Fibroblast of skin of scalp (primary cell): ENCODE measurements at places on chromosomes 5 and 9.

DNA sequence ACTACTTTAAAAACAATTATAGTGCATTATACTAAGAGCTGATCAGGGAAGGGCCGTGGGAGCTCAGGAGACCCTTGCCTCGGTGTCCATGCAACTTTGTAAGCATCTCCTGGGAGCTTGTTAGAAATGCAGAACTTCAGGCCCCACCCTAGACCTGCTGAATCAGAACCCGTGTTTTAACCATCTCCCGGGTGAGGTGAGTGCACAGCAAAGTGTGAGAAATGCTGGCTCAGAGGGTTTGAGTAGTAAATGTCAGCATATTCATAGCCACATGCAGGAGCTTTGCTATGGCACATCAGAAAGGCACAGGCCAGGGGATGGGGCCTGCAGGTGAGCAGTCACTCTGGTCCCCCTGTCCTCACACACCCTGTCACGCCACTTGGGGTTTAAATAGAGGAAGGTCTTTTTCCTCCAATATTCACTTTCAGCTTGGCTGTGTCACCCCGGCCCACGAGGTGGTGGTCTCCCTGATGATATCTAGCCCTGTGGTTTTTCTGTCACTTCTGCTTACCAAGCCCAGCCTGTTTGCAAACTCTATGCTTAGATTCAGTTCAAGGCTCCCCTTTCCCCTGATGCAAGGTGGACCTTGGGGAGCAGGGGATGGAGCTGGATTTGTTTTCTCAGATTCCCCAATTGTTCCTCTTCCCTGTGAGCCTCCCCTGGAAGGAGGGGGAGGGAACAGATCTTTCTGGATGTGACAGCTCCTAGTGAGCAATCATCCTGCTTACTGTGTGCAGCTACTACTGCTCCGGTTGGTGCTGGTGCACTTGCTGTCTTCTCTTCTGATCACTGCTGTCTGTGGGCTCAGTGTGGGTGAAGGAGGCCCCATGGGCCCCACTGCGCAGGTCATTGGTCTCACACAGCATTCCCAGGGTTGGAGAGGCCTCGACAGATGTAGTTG lies 51.8 kb upstream of the TGFBR1 start:
- no peak for DNase-seq

DNA sequence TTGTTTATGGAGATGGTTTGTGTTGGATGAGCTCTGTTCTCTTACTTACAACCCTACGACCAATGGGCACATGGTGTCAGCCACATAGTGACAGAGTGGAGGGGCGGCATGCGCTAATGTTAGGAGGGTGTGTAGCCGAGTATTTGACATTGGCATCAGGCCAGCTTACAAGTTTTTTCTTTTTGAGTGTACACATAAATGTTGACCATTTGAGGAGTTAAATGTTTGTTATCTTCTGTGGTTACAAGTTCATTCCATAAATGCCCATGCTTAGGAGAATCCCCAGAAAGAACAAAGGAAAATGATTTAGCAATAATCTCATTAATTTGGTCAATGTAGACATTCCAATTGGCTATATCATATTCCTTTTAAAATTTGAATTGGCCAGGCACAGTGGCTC lies 180.1 kb upstream of the ELL2 start:
- peak; percentile 26 for DNase-seq

GRCh38 chr9:91028166-91028827 lies 226.7 kb downstream of the SYK start:
- no peak for DNase-seq

GRCh38 chr5:43582082-43583005 lies 20.6 kb upstream of the NNT start:
- DNase-seq: no peak

GRCh38 chr9:38629511-38629910 lies 9.1 kb upstream of the ANKRD18A start:
- no peak for DNase-seq

DNA sequence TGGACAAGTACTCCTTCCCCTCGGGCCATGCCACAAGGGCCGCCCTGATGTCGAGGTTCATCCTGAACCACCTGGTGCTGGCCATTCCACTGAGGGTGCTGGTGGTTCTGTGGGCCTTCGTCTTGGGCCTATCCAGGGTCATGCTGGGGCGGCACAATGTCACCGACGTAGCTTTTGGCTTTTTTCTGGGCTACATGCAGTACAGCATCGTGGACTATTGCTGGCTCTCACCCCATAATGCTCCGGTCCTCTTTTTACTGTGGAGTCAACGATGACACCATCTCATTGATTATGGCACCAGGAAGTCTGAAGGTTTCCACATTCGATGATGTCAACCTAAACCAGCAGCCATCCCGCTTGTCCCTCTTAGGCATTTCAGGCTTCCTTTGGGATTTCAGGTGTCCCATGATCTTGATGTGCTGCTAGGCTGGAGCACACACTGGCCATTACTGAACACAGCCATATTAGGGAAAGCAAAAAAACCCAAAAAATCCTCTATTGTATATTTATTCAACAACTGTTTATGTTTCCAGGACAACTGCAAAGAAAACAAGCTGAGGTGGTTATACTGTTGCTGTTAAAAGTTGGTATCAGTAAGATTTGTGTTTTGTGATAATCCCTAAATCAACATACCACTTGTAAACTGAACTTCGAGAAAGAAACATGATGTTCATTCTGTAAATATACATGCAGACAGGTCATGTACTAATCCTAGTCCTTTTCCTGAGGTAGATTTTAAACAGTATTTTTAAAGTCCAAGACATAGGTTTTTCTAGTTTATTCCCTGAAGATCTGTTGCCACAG lies 1.1 kb downstream of the PLPP6 start:
- no peak for DNase-seq

DNA sequence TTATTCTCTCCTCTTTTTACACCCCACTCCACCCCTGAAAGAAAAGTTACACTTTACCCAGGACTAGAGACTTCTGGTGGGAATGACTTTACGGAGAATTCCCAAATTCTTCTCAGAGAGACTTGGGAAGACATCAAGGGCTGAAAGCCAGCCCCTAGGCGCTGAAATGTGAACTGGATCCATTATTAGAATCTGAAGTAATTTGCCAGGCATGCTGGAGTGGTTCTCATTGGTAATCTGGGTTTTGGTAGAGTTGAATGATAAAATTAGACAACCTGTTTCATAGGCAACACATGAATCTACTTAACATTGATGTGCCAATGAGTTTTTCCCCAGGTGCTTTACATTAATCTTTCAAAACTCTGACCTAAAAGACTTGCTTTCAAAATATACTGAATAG lies 324.8 kb downstream of the ADAMTS6 start:
- DNase-seq: no peak

GRCh38 chr5:125422342-125422741 lies 675.9 kb upstream of the ZNF608 start:
- DNase-seq: no peak

- peak; percentile 80 for DNase-seq
These were observed 468.2 kb upstream of the MEF2C start for GRCh38 chr5:89351222-89351621.

DNA sequence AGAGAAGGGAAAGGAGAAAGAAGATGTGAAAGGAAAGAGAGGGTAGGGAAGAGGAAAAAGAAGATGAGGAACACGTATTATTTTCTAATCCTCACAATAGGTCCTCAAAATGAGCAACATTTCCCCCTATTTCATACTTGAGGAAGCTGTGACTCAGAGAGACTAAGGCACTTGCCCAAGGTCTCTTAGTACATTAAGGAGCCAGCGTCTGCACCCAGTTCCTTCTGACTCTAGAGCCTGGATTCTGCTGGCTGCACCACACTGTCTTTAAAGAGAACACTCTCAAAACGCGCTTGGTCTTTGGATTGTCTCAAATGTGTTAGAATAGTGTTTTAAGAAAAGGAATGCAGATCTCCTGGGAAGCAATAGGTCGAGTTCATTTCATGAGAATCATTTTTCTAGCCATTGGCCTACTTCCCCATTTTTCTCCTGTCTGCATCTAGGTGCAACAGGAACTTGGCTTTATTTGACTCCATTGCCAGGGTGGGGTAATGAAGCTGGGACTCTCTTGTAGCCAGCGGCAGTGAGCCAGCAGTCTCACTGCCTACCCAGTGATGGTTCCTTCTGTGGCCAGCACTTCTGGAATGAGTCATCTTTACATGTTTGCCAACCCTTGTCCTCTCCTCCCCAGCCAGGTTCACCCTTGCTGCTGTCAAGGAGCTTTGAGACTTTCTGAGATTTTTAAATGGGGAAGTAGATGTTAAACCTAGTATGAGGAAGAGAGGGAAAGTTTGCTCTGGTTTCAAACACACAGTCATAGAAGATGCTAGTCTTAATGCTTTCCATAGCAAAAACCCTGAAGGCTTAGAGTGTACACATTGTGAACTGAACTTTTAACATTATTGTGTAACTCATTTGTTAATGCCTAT lies 82.7 kb downstream of the DOCK8 start:
- DNase-seq: no peak

DNA sequence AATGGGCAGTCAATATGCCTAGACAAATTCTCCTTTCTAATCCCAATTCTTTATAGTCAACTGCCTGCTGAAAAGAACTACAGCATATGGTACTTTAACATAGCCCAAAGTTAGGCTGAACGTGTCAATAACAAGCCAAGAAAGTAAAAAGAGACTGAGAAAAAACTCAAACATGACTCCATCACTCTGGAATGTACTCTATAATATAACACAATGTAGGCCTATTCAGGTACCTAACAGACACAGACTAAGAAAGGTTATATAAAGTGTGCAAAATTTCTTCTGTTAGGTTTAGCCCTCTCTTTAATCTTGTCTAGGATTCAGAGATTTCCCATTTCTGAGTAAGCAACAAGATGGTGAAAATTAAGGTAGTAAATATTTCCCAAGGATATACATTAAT lies 209.7 kb upstream of the PRR16 start:
- peak; percentile 2 for DNase-seq

DNA sequence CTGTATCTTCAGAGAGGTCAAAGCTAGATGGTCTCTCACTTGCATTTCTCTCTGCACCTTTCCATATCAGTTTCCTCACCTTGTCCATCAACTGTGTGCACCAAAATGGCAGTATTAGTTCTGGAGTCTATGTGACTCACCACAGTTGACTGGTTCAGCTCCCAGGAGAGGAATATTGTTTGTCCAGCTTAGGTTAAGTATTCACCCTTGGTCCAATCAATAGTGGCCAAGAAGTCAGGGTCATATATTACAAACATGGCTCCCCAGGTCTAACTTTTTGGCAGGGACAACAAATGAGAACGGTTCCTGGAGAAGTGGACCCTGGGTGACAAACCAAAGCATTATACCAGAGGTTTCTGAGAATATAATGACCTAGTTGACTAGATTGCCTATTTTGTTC lies 24.9 kb upstream of the CDC23 start:
- DNase-seq: no peak

DNA sequence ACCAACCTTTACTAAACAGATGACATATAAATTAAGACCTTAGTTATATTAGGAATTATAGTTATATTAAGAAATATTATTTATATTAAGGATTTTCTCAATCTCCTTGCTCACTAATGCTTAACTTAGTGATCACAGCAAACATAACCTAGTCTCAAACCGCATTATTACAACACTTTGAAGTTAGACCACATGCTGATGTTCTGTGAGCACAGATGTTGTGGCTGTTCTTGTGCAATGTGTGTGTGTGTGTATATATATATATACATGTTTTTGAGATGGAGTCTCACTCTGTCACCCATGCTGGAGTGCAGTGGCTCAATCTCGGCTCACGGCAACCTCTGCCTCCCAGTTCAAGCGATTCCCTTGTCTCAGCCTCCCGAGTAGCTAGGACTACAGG lies 20.5 kb downstream of the ELP1 start:
- no peak for DNase-seq

DNA sequence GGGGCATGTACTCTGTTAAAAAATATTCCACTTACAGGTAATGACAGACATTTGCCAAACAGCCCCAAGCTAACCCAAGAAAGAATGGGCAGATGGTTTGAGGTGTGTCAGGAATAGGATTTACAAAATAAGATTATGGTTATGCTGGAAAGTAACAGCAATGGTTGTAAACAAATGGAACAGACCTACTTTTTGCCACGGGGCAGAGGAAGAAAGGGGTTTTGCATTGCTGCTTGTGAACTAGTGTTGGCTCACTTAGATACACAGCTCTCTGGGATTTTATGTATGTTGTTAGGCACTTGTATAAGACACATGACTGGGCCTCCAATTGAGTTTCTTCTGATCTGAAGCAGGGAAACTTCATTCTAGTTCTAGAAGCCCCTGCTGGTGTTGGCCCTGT lies 191.5 kb upstream of the GDNF start:
- no peak for DNase-seq

DNA sequence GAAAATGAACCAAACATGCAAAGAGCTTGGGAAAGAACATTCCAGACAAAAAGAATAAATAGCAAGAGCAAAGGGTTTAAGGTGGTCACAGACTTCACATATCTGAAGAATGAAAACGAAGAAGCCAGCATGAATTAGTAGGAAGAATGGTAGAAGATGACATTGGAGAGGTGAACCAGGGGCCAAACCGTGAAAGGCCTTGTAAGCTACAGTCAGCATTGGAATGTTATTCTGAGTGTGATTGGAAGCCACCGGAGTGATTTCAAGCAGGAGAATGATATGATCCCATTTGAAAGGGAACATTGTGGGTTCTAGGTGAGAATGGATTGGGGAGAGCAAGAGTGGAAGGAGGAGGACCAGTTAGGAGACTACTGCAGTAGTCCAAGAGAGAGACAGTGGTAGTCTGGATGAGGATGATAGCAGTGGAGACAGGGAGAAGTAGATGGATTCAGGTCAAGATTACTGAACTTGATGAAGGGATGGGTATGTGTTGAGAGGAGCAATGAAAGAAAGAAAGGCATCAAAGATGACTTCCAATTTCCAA lies 6.9 kb upstream of the PFDN1 start:
- DNase-seq: no peak

DNA sequence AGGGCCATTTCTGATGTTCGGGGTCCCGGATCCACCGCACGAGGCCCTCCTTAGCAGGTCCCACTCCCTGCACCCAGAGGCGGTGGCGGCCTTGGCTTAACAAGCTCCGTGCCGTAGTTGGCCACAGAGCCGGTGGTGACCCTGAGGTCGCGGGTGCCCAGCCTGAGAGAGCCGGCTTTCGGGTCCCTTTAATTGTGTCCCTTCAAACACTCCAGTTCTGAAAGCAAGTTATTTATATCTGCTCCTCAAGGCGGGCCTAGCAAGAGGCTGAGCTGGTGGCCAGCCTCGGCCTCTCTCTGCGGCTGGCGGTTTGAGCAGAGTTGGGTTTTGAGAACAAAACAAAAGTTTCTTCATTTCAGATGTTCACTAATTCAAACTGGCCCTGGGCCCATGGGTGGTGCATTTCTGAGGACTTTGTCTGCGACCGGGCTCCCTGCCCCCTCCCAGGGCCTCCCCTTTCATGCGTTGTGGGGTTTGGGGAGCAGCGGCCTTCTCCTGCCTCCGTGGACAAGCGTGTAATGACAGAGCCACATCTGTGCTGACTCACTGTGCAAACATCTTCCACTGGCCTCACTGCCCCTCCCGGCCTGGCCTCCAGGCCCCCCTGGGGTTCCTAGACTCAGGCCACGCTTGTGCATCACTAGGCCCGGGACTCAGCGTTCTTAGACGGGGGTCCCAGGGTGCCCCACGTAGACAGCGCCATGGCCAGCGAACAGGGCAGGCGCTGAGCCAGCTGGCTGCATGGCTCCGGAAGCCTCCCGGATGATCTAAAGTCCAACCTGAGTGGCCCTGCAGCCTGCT lies 49.4 kb upstream of the COL5A1 start:
- peak; percentile 97 for DNase-seq

- DNase-seq: peak; percentile 44
These were observed 163.8 kb downstream of the TSSK1B start for GRCh38 chr5:113271015-113271414.
